ENCODE measurements at places on chromosomes 12 and 14.

DNA sequence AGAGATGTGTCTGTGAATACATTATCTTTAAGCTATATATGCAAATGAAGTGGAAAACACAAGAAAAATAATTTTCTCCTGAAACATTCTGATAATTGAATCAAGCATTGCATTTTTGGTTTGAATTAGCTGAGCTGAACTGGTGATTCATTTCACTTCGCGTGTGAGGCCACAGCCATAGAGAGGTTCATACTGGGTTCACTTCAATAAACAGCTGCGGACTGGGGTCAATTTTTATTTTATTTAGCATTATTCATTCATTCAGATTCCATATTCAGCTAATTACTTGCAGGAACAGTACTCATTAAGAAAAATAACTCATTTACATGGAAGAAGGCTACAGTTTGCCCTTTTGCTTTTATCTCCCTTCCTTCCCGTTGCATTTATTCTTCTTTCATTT, 195.2 kb upstream of the LRIG3 start:
- no peak for DNase-seq

- no peak for DNase-seq
Measured at GRCh38 chr12:66920205-66920604, 241.3 kb upstream of the GRIP1 start.

- DNase-seq = no peak
Measured at GRCh38 chr14:32697704-32698103, 241.0 kb upstream of the NPAS3 start.

DNA sequence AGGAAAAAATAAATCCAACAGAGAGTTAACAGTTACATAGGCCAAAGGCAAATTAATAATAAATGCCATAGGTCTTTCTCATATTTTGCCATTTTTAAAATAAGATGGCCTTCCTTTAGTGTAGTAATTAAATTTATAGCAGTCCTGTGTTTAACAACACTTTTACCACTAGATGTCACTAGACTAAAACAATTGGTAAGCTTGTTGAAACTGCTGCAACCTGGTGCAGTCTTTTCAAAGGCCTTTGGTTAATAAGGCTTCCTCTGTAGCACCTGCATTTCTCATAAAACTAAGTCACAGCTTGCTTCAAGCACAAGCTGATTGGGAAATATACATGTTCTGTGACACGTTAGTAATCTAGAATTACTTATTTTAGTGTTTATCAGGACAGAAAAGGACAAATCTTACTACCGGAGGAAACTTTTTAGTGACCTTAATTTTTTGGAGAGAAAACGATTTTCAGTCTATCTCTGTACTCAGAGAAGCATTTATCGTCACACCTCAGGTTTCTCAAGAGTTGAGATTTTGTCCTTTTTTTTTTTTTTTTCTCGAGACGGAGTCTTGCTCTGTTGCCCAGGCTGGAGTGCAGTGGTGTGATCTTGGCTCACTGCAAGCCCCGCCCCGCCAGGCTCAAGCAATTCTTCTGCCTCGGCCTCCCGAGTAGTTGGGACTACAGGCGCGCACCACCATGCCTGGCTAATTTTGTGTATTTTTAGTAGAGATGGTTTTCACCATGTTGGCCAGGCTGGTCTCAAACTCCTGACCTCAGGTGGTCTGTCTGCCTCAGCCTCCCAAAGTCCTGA, 20.0 kb downstream of the BORCS5 start:
- DNase-seq = no peak

DNA sequence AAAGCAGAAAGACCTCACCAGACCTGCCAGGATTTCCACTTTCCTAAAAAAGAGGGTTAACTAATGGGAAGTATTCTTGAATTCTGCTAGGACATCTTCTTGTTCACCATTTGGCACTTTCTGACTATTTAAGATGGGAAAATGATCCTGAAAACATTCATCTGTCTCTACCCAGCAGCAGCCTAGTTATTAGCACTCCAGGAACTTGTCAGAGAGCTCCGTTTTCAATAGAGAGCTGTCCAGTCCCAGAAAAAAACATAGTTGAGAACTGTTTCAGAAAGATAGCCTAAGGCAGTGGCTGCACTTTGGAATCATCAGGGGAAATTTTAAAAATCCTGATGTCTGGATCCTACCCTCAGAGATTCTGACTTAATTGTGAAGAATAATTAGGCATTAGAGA, 22.1 kb upstream of the CEP83 start:
- DNase-seq = no peak

GRCh38 chr12:1948883-1949282, 30.4 kb upstream of the CACNA2D4 start:
- no peak for DNase-seq

GRCh38 chr14:57493467-57494181, at the start of gene CCDC198:
CCDC198 (minus strand) TSS chr14:57493857; CDS start chr14:57493715, 142 bp downstream.
- no peak for DNase-seq

DNA sequence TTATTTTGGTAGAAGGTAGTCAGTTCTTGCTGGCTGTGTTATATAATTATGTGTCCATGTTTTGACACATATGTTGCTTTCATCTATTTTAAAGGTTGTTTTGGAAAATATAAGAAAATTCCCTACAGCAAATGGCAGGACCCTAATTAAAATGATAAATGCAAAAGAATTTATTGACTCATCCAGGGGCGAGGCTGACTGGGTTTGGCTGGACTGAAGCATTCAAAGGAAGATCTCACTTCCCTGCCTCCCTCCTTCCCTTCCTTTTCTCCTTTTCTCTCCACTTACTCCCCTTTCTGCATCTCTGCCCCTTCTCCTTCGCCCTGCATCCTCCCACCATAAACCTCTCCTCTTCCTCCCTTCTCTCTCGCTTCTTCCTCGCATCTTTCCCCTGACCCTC, 129.6 kb downstream of the SNAPC1 start:
- no peak for DNase-seq
